Osteoblast (primary cell): ENCODE measurements at places on chromosomes 2 and 18. TPM values are rescaled to one million over a fixed set of nuclear protein-coding genes. Genes with fewer than 3 reads are reported as not detected.
A peak's percentile ranks its signal among the peaks of the same experiment; 100 is the strongest.

DNA sequence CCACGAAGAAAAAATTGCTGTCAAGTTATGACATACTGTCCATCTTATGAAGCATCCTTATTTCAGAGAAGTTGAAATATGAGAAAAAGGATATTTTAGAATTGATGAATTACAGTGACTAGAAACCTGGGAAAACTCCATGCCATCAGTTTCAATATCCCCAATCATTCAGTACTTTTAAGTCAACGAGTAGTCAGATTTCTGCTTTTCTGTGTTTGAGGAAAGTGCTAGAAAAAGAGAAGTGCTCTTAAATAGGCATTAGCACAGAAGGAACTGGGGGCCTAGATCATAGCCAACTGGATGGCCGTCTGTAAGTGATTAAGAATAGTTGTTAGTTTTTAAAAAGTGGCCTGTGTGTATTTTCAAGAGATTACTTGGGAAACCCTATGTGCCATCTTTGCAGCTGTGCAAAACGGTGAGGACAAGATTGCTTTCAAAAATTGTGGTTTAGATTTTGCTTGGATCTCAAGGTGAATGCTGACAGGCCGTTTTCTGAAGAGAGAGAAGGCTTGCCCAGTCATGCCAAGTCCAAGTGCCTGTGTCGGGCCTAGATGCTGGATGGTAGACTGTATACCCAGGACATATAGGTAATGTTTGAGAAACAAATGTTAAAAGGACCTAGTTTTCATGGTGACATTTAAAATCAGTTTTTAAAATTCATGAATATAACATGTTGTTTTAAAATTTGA lies 5.1 kb downstream of the NEDD4L start:
- no peak for DNase-seq

GRCh38 chr2:102301867-102302362 lies 9.4 kb upstream of the IL1RL1 start:
- no peak for DNase-seq

Gene LYPD6B
- 2.5 and 2.9 TPM in 2 replicates for total RNA-seq

- DNase-seq, result peak; percentile 44
Observed at GRCh38 chr2:239800785-239801386, 224.3 kb downstream of the NDUFA10 start.

Gene MC5R
- total RNA-seq, result 0.36 and 0.59 TPM in 2 replicates

Gene FARSB
- total RNA-seq, result 14.7 and 15.2 TPM in 2 replicates

Gene CTLA4
- under 0.01 TPM in 1 of 2 replicates, not detected in the other for total RNA-seq

DNA sequence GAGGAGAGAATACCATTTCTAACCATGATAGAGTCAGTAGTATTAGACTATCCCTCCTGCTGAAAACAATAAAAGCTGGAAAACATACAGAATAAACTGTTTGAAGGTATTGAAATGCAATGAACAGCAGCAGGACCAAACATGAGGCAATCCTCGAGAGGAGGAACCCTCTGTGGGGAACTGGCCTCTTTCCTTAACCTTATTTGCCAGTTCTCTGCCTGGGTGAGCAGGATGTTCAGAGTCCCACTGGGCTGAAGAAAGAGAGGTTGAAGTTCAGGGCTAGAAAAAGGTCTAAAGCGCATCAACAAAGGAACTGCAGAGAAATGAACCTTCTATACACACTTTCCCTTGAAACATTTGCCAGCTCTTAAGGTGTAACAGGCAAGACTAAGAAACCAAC lies 79.8 kb upstream of the FHL2 start:
- DNase-seq, result no peak

- DNase-seq, result no peak
Observed at GRCh38 chr2:224751996-224752698, 36.0 kb upstream of the CCDC195 start.

Gene WDR54
- 21.2 and 23.9 TPM in 2 replicates for total RNA-seq

GRCh38 chr2:39247512-39248043 lies 3.8 kb upstream of the CDKL4 start:
- DNase-seq, result peak; percentile 30
